GM10248 (cell line): ENCODE measurements at places on chromosomes 7 and 10.

GRCh38 chr10:115980470-115980869, 292.5 kb downstream of the GFRA1 start:
- DNase-seq, result no peak

DNA sequence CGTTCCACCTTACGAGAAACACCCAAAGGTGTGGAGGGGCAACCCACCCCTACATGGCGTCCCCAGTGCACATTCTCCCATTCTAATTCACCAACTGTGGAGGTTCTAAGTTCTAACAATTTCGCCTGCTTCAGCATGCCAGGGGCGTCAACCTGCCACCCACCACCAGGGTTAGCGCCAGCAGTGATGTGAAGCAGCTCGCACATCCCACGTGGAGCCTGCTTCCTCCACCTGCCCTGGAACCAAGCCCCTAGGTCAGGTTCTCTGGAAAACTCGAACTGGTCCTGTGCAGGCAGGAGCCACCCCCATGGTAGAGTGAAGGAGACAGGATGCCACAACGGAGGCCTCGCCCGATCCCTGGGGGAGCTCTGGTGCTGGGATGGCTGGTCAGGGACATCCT, 33.3 kb upstream of the FXYD4 start:
- DNase-seq, result no peak

DNA sequence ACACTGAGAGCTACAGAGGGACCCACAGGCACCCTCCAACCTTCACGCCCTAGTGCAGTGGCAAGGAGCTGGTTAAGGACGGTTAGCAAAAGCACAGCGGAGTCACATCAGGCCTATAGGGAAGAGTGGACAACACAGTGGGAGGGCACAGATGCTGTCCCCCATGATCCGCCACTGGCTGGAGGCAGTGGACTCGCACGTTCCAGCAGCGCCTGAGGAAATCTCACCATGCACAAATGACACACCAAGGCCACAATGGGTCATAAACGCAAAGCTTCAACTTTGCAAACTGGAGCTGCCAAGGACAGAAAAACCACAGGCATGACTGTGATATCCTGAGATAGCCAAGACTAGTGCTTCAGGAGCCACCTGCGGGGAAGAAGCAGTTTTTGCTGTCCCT, 58.8 kb downstream of the GRB10 start:
- DNase-seq, result no peak

DNA sequence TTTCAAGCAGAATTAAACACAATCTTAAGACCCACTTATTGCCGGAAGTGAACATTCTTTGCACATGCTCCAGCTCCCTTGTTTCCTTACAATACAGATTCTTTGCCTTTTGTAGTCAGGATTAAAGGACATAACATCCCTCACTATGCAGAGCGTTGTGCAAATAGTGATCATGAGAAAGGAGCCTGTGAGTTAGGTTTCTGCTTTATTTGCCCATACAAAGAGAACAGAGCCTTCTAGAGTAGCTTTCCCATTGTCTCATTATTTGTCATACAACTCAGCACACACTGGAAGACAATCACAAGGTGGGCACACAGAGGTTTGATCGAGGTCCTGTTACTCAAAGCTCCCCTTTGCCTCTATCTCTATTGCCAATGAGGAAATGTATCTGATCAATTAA, 48.2 kb upstream of the WDR11 start:
- no peak for DNase-seq

GRCh38 chr10:60456053-60456452, 66.4 kb upstream of the ANK3 start:
- DNase-seq, result no peak

DNA sequence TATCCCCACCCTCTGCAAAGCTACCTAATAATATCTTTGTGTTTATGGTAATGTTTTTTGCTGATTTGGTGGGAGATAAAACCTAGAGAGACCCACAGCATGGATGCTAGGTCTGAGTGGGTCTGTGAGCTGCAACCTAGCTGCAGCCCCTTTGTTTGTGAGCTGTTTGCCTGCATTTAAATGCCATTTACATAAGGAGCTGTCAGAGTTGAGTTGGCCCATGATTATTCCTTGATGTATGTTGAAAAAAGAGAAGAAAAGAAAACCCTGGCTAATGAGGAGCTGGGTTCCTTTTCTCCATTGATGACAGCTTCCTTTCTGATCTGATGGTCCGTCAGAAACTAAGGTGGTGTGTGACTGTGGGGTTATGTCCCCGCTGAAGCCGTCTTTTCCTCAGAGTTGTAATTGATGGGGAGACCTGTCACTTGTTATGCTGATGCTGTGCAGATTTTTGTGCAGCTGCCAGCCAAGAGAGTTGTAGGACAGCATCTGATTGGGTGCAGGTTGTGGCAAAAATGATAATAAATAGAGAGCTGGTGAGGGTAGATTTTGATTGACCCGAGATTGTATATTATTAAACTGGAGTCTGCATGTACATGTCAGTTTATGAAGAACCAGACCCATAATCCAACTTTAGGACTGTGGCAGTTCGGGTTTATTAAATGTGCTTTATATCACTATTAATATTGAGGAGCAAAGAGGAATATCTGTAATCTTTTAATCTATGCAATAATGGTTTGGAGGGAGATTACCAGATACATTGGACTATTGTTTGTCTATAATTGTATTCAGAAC, 219.8 kb downstream of the AUTS2 start:
- no peak for DNase-seq

DNA sequence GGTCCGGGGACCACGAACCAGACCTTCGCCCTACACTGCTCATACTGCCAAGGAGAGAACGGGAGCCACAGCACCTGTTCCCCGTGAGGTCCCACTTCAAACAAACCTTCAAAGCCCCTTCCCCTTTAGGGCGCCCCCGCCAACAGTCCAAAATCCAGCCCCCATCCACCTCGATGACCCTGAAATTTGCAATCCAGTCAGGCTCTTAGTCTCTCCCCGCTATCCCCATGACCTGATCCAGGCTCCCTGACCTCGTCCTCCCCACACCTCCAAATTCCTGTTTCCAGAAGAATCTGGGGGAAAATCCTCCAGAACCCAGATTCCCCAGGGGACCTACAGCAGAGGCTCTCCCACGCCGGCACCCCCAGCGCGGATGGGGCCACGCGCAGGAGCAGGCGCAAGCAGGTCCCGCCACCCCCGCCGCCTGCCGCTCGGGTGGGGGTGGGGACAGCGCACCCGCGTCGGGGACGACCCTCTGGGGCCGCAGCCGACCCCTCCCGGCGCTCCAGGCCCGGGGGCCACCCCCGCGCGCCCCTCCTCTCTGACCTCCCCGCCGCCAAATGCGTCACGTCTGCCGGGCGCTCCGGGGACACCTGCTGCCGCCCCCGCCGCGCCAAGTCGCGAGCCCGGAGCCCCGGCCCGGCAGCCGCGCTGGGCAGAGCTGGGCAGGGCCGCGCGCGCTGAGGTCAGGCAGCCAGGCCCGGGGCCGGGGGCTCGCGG, 753 bp downstream of the CAMK2B start:
- DNase-seq, result no peak

DNA sequence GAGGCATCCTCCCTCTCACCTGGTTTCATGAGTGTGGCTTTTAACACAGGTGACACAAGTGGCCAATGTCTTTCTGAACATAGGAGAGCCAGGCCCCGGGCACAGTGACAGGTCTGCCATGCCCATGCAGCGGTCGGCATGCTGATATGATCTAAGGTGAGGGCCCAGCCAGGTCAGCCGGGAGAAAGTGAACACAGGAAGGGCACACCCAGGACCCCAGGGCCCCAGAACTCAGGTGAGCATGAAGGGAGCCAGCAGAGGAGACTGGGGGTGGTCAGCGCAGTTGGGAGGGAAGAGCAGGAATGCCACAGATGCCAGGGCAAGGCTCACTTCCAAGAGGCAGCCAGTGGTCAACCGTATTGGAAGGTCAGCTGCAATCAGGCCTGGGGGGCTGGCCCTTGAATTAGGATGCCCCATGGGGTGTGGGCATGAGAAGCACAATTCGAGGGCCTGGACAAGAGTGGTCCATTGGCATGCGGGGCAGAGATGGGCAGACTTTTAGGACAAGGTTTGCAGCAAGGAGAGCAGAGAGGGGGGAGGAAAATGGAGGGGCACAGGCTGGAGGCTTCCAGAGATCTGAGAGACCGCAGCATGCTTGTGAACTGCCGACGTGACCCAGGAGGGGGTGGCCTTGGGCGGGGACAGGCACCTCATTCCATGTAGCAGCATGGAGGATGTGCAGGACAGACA, 3.9 kb upstream of the INPP5A start:
- DNase-seq, result no peak

GRCh38 chr7:100521076-100521475, 17.9 kb upstream of the AGFG2 start:
- no peak for DNase-seq

- DNase-seq, result peak; percentile 38
Measured at GRCh38 chr10:76547352-76547972, 1090.1 kb downstream of the KCNMA1 start.

DNA sequence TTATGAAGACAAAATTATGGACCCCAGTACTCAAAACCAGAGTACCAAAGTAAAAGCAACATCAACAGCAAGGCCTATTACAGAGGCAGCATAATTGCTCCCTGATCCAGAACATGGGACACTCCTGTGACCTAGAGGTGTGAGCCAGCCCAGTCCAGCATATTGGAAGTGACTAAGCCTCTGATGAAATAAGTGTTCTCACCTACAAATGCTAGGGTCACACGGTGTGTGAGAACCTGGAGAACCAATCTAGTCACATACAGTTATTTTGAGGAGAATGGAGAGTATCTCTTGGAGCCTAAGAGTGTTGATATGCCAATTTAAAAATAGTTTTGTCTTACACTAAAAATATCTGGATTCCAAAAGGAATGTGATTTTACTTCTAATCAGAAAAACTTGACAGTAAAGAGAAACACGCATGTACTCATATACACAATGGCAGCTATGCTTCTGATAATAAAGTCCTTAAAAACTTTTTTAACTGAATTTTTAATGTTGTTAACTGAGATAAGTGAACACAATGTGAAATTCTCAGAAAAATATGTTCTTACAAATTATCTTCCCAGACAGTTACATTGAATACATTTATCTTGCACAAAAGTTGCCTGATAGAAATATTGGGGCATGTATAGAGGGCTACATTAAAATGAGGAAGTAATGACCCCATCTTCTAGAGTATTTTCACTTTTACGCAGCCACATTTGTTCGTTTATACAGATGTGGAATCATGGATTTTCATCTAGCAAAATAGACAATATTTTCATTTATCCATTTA, 56.8 kb upstream of the CD36 start:
- DNase-seq, result no peak

DNA sequence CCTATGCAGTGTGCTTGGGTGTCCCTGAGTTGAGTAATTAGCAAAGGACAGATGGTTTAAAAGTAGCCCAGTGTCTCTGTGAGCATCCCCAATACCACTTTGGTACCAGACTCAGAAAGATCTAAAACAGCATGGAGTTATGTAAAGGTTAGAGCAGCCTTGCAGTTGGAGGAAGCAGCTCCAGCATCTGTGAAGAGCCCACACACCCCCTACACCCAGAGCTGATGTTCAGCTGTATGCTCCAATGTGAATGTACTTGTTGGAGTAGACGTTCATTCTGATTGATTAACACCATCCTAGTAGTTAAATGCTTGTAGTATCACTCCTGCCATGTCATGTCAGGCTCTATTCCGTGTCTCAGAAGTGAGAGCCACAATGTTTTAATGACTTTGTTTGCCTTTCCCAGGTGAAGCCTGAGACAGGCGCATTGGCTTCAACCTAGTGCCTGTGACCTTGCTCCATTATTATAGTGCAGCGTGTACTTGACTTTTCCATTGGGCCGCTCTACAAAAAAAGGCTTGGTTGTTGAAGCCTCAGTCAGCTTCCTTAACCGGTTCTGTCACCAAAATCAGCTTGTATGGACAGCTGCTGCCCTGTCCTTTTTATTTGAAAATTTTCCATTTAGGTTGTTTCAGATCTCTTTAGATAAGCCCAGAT, 154.2 kb downstream of the LCOR start:
- no peak for DNase-seq

DNA sequence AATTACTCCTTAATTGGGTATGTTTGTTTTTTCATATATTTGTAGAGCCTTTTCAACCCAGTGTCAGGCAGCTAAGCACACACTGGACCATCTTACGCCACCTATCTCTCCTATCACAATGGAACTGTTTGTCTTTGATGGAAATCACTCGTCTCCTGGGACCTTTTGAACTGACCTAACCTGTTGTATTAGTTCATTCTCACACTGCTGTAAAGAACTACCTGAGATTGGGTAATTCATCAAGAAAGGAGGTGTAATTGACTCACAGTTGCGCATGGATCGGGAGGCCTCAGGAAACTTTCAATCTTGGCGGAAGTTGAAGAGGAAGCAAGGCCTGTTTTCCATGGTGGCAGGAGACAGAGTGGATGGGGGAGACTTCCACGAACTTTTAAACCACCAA, 182.0 kb downstream of the TCERG1L start:
- DNase-seq, result no peak

DNA sequence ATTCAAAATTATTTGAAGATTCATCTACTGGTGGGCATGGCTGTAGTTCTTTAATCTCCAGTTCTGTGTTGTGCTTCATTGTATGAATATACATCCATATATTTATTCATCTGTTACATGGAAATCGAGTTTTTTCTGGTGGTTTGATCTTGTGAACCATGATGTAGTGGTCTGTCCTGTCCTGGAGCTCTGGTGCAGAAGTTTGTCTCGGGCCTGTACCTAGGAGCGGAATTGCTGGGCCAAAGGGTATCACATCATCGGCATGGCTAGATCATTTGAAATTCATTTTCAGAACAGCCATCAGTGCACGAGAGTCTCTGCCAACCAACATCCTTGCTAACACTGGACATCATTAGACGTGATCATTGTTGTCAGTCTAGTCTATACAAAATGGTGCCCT, 107.0 kb downstream of the ELFN1 start:
- no peak for DNase-seq

DNA sequence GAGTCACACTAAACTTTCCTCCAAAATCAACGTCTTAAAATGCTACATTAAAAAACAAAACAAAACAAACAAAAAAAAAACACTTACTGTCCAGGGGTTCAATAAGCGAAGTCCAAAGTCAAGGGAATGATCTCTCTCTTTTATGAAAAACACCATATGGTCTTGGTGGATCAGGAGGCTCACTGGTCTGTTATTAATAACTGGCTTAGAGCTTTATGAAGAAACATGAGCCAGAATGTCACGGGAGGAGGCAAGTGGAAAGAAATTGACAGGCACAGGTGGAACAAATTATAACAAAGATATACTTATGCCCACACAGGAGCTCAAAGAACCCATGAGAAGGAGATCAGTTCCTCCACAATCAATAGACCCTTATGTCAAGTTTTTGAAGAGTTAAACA, at the start of gene MRLN:
Gene MRLN, minus strand, starts transcription at position 189 of the 400 bp plus-strand sequence.
- DNase-seq, result no peak

DNA sequence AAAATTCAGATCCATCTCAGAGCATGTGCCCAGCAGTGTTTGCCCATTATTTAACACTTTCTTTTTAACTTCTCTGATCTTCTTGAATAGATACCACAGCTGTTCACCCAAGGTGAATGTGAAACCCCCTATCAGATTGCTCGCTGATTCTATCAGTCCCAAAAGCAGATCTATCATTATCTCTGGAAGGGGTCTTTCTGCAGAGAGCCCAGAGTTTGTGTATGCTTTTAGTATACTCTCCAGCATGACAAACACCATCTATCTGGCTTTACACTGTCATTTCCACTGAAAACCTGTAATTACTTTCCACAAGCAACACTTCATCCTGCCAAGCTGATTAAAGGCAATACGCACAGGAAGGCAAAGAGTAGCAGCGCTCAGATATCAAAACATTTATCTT, 168.2 kb downstream of the CACNA2D1 start:
- no peak for DNase-seq

GRCh38 chr7:117083648-117084047, 130.3 kb downstream of the ST7 start:
- no peak for DNase-seq

GRCh38 chr10:89371987-89372386, 5.9 kb upstream of the IFIT1B start:
- DNase-seq, result no peak

- no peak for DNase-seq
Measured at GRCh38 chr10:71927776-71928592, 36.2 kb upstream of the CHST3 start.
